ENCODE measurements at places on chromosomes 3 and 15. TPM values are rescaled to one million over a fixed set of nuclear protein-coding genes. Genes with fewer than 3 reads are reported as not detected.

GRCh38 chr15:92521624-92522008, 127.9 kb downstream of the ST8SIA2 start:
- peak; percentile 89 for DNase-seq

C3orf22 gene
- not detected for total RNA-seq

GRCh38 chr15:45606413-45606812, 19.2 kb downstream of the BLOC1S6 start:
- DNase-seq = no peak

DNA sequence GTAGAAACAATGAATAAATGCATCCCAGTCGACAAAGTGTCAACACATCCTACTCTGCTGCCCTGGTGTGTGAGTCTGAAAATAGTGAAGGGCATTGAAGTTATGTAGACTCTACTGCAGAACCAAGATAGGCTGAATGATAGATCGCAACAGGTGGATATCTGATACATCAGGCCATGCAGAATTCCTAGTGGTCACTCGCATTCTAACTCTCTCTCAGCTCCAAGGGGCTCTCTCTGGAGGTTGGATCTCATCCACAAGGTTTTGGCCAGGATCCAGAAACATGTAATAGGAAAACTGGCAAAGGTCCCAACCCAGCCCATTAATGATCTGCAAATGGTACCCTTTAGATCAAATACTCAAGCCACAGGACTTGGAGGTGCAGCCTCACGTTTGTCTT, 514.1 kb downstream of the MAGI1 start:
- DNase-seq = no peak

DNA sequence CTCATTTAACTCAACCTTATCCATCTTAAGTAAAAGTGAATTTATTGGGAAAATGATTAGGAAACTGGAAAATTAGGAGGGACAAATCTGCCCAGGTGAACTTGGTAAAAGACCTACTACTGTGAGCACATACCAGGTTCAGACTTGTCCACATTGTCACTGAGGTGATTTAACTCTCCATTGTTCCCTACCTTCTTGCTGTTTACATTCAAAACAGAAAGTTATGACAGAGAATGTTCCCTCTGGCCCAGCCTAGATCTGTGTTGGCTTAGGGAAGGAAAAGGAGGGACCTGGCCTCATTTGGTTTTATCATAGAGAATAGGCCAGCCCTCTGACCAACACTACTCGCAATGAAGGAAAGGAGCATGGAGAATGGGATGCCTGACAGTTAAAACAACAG, 117.6 kb downstream of the SATB1 start:
- DNase-seq = no peak

P3H2 gene
- 6.6 TPM for total RNA-seq

GRCh38 chr3:167559924-167560323, 86.1 kb upstream of the SERPINI2 start:
- DNase-seq = no peak

- peak; percentile 48 for DNase-seq
These were observed 21.2 kb upstream of the CRBN start for GRCh38 chr3:3200632-3201212.

DNA sequence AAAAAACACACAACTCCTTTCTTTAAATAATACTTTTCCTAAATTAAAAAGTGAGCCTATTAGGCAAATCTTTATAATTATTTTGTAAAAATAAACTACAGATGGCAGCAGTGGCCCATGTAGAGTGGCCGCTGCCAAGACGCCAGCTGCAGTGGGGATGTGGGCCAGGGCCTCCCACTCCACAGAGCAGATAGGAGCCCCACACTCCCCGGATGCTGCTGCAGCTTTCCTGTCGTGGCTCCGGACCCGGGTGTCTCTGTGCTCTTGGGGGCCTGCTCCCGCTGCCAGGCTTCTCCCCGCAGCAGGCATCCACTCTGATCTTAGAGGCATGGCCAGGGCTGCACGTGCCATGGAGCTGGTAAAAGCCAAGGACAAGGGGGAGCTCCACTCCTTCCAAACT, 67.5 kb downstream of the PROS1 start:
- DNase-seq = no peak

GRCh38 chr15:85865070-85865684, 70.5 kb upstream of the KLHL25 start:
- peak; percentile 38 for DNase-seq

HDC gene
- not detected for total RNA-seq

DNA sequence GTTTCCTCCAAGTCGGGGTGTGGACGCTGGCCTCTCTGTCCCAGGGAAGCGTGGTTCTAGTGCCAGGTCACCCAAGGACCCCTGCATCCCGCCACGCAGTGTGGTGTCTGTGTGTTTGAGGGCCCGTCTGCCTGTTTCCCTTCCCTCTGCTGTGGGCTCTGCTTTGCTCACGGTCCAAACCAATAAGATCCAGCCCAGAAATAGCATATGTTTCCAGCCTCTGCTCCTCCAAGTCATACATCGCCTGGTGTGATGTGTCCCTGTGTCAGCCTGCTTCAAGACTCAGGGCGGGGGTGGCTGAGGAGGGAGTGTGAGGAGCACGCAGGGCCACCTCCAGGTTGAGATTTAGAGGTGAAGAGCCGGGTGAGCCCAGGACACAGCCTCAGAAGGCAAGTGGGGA, 21.9 kb upstream of the RPL29 start:
- DNase-seq = no peak

OR5H6 gene
- not detected for total RNA-seq

TRAT1 gene
- not detected for total RNA-seq

- DNase-seq = no peak
These were observed 5.7 kb downstream of the SLC28A1 start for GRCh38 chr15:84889991-84890669.

SAMD7 gene
- total RNA-seq = not detected

CHRNA5 gene
- 12.7 TPM for total RNA-seq

GRCh38 chr3:127964053-127964452, 49.0 kb downstream of the KBTBD12 start:
- DNase-seq = no peak

GABRR3 gene
- not detected for total RNA-seq

ZNF148 gene
- total RNA-seq = 41.3 TPM

NDN gene
- 19.2 TPM for total RNA-seq

GABRB3 gene
- not detected for total RNA-seq

DNA sequence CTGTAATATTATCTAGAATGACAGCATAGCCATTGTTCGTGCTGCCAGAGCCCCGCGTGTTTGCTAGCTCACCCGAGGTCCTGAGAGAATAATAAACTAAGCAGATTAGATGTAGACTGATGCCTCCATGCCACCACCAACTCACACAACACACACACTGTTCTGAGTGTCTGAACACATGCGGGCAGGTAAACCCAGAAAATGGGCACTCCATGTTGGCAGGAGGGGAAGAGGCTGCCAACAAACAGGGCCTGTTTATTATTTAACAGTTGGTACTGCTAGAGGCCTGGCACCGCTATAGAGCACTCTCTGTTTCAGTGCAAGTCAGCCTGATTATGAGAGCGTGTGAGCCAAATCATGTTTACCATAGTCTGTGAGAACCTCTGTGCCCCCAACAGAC, 299.0 kb downstream of the ZBTB20 start:
- DNase-seq = peak; percentile 5

DNA sequence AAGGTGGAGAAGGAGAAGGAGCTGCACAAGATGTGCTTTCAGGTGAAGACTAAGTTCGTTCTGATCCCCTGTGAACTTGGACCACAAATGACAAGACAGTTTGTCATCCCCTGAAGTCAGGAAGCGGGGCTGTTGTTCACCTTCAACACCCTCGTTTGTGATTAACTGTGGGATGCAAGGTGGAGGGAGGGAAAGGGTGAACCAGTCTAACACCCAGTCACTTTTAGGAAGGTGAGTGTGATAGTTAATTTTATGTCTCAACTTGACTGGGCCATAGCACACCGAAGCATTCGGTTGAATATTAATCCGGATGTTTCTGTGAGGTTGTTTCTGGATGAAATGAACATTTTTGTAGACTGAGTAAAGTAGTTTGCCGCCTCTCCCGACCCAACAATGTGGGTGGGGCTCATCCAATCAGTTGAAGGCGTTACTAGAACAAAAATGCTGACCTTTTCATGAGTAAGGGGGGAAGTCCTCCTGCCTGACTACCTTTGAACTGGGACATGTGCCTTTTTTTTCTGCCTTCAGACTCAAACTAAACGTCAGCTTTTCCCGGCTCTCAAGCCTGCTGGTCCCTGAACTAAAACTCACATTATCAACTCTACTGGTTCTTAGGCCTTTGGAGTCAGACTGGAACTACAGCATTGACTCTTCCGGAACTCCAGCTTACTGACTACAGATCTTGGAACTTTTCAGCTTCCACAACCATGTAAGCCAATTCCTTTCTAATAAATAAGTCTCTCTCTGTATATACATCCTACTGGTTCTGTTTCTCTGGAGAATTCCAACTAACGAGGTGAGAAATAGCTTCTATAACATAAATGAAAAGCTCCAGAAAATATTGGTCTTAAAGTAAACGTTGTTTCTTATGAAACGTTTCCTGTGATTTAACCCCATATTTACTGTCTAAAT, 264.0 kb upstream of the SLITRK3 start:
- no peak for DNase-seq

GRCh38 chr3:98843266-98843959, 58.1 kb downstream of the DCBLD2 start:
- no peak for DNase-seq

DNA sequence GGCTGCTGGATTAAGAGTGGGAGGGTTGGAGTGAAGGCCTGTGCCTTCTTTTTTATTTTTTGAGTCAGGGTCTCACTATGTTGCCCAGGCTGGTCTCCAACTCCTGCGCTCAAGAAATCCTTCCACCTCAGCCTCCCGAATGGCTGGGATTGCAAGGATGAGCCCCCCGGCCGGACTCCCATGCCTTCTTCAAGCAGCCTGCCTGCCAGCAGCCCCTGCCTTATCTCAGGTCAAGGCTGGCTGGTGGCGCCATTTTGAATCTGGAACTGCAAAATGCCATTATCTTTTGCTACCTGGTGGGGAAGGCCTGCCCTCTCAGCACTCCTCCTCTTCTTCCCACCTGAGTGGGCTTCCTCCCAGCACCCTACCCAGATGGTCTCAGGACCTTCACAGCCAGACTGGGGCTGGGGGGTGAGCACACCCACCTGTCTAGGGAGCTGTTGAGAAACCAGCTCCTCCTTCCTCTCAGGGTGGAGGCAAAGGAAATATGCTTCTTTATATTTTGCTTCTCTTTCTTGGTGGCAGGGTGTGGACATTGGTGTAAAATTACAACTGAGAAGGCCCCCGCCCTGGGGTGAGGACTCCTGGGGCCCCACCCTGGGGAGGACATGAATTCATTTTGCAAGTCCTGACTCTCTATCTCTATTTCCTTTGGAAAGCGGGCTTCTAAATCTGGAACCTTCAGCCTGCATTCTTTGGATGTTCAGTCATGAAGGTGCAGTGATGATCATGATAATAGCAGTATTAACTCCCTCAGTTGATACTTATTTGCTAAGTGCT, 7.7 kb upstream of the FLNB start:
- no peak for DNase-seq

DNA sequence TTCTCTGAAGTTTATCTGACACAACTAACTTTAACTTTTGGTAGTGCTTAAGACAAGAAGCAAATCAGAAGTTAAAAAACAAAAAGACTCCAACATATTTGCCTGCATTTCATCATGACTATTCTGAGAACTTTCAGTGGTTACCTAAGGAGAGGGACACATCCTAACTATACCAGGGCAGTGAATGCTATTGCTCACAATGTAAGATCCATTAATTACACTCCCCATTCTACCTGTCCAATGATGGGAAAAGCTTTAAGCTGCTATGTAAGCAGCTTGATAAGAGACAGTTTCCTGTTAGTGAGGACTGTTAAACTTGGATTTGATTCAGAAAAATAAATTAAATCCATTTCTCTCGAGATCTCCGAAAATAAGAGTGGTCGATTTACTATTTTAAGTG, 37.5 kb downstream of the SERPINI1 start:
- DNase-seq = no peak

- peak; percentile 74 for DNase-seq
These were observed 51.4 kb downstream of the FLNB start for GRCh38 chr3:58059349-58060321.

GRCh38 chr3:153246806-153247205, 84.8 kb downstream of the RAP2B start:
- DNase-seq = no peak

CTSH gene
- 7.0 TPM for total RNA-seq

GRCh38 chr15:26013981-26014380, 150.9 kb upstream of the ATP10A start:
- DNase-seq = no peak

- DNase-seq = no peak
These were observed 127.0 kb downstream of the TPRG1 start for GRCh38 chr3:189298469-189299375.
